ENCODE measurements at places on chromosomes 3 and 15.
A peak's percentile ranks its signal among the peaks of the same experiment; 100 is the strongest.

DNA sequence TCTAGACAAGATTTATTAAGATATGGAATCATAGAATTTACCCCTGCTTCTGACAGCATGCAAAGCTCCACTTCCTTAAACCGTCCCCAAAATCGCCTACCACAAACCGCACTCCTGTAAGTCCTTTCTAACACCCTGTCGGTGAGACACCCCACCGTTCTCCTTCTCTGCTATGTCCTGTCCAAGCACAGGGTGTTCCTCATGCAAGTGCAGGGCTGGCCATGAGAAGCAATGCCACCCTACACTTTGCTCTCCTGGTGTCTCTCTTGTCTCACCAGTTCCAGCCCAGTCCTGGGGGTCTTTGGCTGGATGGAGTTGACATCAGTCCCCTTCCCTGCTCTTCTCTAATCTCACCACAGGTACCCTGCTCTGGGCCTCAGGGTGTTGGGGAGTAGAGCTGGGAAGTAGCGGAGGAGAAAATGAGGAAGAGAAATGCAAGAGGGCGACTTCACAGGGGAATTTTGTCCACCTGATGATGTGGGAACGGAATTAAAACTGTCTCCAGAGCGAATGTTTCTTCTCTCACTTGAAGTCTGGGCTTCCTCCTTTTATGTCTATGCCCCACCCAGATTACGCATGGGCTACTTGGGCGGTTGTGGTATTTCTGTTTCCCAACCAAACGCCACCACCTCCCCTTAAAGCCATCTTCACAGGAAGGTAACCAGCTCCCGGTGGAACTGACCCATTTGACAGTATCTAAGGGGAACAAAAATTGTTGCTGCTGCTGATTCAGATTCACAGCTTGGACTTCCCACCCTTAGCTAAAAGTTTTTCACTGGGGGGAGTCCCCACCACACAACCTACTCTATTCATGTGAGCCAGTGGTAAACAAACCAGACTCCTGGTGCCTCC, 49.9 kb downstream of the CASR start:
- DNase-seq = peak; percentile 15

DNA sequence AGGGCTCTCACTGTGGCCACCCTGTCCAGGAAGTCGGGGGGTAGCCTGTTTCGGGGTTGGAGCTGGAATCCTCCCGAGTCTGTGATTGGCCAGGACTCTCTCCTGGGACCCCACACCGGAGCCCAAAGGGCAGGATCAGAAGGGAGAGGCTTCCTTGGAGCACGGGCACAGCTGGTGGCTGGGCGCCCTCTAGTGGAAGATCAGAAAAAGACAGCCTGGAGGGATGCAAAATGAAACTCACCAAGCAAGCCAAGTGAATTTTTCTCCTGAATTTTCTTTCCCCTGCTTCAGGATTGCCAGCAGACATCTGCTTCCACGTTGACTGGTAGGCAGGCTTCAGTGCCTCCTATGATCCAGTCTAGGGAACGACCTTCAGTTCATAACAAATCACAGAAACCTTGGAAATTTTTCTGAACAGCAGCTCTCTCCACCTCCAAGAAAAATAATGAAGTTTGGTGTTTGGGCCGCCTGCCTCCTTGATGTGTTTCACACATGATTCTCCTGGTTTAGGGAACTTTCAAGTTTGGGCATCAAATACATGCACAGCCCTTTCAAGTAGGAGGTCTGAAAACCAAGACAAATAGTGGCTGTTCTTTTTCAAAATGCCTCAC, 224.6 kb downstream of the VPS13C start:
- no peak for DNase-seq

DNA sequence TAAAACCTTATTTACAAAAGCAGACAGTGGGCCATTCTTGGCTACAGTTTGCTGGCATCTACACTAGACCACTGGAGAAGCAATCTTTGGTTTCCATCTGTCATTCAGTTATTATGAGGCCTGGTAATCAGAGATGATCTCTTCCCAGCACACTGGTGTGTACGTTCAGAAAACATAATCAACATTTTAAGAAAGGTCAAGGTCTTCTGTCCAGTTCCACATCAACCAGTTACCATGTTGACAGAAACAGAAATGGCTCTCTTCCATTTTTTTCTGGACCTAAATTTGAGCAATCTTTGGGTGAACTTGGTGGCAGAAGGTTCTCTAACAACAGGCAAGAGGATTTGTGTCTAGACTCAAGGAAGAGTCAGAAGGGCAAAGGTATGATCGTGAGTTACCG, 29.8 kb upstream of the ARHGEF3 start:
- no peak for DNase-seq

GRCh38 chr15:66774001-66774814, 72.2 kb downstream of the SMAD6 start:
- DNase-seq = peak; percentile 44

- DNase-seq = no peak
These were observed 10.6 kb downstream of the NCEH1 start for GRCh38 chr3:172700256-172700655.

GRCh38 chr3:138326866-138327595, 2.6 kb downstream of the NME9 start:
- DNase-seq = no peak

DNA sequence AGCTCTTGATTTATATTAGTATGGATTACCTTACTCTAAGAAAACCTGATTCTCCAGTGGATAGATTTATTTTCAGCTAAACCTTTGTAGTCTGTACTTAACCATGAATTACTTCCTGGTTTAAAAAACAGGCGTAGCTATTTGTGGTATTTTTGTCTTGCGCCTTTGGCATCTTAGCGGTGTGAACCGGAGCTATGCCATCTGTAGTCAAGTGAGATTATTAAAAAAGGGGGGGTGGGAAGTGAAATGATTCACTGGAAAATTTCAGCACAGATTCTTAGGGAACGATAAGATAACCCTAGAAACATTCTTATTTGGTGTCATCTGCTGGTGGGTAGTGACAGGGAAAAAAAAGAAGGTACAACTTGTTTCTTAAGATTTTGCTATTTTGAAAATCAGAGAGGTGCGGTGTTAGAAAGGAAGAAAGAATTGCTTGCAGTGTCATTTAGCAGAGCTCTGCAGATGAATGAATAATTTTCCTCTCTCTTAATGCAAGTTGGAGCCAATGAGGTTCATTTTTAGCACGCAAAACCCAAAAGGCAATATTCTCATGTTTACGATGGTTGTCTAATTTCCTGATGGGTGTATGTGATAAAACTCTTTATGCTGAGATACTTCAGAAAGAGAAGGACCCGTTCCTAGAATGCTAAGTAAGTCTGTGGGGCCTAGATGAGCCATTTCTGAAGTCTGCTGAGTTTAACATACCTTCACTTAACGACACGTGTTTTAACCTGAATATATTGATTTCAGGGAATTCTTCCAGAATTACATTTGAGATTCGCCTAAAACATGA, 44.0 kb downstream of the PSMD6 start:
- DNase-seq = no peak

- no peak for DNase-seq
These were observed 31.6 kb downstream of the NKIRAS1 start for GRCh38 chr3:23885210-23885609.

DNA sequence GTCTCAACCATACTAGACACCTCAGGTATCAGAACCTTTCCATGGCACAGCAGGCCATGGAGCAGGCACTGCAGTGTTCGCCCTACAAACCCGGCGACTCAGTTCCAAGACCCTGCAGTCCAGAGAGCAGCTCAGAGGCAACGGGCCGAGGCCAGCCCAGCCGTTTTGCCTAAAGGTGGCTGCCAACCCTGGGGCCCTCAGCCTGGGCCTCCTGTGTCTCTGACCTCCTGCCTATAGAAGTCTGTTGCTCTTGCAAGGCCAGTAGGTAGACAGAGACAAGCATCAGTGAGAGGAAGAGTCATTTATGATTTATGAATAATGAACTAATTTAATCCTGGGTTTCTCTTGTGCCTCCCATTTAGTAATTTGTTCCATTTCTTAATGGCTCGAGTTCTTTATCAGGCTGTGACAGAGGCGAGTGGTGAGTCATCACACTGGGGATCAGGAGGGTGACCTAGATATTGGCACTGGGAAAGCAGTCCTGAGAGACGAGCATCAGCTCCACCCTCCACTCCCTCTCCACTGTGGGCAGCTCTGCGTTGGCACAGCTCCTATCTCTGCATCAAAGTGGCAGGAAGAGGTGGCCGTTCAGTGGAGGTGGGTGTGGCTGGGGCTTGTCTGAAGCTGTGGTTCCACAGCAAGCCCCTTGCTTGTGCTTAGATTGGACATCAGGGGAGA, 79.8 kb downstream of the ABHD5 start:
- peak; percentile 49 for DNase-seq

DNA sequence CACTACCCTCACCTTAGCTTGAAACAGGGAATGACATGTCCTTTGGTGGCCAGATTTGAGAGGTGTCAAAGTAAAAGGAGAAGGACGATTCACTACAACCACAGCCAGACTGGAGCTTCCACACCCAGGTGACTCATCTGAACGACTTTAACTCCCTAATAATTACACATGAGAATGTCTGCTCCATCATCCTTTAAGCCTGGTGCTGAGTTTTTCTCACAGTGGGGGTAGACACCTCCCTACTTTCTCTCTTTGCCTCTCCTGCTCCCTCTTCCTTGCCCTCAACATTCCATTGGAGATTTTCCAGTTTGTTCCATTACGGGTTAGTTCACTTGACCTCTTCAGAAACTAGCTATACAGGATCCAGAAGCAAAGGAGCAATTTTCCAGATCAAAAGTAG, 154.3 kb upstream of the BHLHE40 start:
- no peak for DNase-seq

DNA sequence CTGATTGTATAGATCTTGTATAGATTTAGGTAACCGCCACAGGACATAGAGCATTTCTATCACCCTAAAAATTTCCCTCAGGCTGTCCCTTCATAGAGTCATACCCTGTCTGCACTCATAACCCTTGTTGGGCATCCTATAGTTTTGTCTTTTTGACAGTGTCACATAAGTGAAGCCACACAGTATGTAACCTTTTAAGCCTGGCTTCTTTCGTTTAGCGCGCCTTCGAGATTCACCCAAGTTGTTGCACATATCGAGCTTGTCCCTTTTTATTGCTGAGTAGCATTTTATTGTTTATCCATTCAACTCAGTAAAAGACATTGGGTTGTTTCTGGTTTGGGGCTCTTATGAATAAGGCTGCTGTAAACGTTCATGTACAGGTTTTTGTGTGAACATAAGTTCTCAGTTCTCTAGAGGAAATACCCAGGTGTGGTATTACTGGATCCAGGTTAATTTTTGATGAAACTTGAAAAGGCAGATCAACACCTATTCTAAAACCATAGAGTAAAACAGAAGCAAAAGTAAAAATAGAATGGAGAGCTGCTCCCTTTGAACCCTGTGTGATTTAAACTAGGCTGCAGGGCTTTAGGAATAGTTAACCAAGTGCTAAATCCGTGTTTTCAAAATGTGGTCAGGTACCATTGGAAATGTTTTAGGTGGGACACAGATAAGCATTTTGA, 49.5 kb downstream of the CD86 start:
- DNase-seq = no peak
